Stimulated activated CD8-positive, alpha-beta memory T cell treated with anti-CD3 and anti-CD28 coated beads, Interleukin-15, amount 100 ng/mL, for 24 hours (primary cell): ENCODE measurements at places on chromosomes 3 and 15.

GRCh38 chr3:9898467-9899241 is 4.0 kb upstream of the IL17RE start:
- no peak for DNase-seq

GRCh38 chr3:25663347-25663868 is 1.3 kb downstream of the TOP2B start:
- DNase-seq = no peak

DNA sequence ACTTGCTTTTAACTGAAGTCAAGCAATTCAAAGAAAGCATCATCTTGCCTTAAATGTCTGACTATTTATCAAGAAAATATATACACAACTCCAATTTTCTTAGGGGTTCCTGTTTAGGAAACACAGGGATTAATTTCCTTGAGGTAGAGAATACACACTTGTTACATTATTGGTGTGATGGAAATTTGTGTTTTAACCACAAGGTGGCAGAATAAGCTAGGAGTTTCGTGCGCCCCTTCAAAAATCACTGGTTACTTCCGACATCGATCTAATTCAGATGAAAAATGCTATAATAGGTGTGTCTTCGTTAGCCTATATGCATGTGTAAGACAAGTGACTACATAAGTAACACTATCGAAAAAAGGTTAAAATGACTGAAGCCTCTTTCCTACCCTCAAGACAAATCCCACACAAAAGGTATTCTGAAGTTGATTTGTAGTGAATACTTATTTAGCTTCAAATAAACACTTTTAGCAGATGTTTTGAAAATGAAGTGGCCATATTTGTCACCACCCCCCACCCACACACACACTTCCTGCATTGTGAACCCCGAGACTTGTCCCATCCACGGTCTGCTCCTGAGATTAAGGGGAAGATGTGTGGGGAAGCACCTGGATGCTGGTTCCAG is 246.5 kb downstream of the ROBO1 start:
- DNase-seq = no peak

- no peak for DNase-seq
Observed at GRCh38 chr3:72186400-72186855, 401.5 kb upstream of the PROK2 start.

DNA sequence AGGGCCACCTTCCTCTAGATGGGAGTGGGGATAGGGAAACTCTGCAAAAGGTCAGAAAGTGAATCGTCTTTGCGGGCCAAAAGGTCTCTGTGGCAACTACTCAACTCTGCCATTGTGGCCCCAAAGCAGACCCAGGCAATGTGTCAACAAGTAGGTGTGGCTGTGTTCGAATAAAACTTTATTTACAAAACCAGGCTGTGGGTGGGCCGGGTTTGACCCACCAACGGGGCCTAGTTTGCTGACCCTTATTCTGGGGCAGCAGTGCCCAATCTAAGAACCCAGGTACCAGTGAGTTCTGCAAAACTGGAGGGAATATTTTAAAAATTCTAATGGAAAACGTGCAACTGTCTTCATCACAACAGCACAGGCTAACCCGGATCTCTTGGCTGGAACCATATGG is 40.9 kb downstream of the RORA start:
- DNase-seq = no peak

- DNase-seq = no peak
Observed at GRCh38 chr3:133977568-133977967, 52.2 kb downstream of the SLCO2A1 start.

DNA sequence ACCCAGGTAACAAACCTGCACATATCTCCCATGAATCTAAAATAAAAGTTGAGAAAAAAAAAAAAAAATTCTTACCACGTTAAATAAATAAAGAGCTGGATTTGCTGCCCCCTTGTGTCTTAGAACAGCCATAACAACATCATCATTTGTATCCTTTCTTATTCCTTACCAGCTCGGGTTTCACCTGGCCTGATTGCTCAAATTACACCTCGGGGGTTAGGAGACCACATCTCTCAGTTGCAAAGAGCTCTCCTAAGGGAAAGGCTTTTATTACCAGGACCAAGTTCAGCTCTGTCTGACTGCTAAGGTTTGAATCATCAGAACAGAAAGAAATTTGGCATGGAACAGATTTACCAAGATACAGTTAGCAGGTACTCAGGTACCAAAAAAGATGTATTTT is 25.8 kb upstream of the RPL39L start:
- no peak for DNase-seq

- DNase-seq = no peak
Observed at GRCh38 chr3:115704661-115705338, 81.5 kb downstream of the GAP43 start.

- DNase-seq = no peak
Observed at GRCh38 chr15:85129881-85130280, 148.2 kb downstream of the PDE8A start.

DNA sequence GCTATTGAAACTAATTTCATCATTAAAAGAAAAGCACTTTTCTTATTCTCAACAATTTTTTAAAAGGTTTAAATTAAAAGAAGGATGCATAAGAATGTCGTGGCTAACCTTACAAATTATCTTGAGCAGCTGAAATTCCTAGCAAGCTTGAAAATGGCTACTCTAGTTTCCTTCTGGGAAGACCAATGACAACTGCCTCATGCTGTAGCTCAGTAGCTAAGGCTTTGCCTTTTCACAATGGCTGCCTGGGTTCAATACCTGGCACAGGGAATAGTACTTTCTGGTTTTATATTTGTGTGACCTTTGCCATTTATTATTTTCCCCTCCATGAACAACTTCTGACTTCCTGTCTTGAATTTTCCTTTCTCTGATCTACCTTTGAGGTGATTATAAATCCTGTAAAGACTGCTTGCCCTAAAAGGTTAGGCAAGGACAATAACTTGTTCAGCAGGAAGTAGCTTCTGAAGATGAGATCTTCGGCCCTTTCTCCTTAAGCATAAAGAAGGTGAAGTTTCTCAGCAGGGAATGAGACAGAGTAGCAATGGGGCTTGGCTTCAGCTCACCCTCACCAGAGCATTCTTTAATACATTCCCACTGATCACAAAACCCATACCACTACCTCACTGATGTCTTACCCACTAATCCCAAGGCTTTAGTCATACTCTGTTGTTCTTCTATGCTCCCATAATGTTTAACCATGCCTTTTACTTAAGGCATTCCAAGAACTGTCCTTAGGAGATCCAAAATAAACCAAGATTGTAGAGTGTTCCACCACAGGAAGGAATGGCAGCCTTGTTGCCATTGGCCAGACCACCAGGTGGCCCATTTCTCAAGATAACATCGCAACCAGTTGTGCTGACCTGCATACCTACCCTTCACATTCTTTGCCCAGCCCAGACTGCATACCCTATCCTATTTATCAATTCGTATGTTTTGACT is 276.8 kb downstream of the ULK4 start:
- DNase-seq = no peak

- no peak for DNase-seq
Observed at GRCh38 chr15:88647351-88648105, 8.7 kb downstream of the ISG20 start.

GRCh38 chr15:69035205-69035917 is 20.9 kb downstream of the NOX5 start:
- DNase-seq = no peak

DNA sequence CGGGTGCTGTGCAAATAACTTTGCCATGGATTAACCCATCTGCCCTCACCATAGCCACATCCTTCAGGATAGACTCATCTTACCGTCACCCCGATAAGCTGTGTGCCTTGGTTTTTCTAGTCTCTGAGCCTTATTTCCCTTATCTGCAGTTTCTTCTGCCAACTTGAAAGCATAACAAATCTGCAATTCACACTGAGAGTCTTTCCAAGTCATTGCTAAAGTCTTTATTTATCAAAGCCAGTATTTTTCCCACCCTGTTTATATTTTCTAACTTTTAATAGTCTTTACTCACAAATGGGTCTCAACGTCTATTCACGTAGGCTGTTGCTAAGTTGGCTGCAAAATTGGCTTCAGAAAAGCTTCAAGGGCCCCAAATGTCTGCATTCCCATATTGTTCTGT is 61.6 kb upstream of the SUCLG2 start:
- DNase-seq = no peak

DNA sequence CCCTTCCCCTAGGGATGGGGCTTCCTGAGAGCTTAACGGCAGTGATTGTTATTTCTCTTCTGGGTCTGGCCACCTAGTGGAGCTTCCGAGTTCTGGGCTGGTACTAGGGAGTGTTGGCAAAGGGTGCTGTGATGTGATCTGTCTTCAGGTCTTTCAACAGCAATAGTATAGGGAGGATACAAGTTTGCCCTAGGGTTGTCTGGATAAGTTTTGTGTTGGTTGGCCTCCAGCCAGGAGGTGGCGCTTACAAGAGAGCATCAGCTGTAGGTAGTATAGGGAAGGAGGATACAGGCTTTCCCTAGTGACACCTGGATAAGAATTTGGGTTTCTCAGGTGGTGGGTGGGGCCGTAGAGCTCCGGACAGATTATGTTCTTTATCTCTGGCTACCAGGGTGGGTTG is 19.2 kb upstream of the CPOX start:
- no peak for DNase-seq

DNA sequence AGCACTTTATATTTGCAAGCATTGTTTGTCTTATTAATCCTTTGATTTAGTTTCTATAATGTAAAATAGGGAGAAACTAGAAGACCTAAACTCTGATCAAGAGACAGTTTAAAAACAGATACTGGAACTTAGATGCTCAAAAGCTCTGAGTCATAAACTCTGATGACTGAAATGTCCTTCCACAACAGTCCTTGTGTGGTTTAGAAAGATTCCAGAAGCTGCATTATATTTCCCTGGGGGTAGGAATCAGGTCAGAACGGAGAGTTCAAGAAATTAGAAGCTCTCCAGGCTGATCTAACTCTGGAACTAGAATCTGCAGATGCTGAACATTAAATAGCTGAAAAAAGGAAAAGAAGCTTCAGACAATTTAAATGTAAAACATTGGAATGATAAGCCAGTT is 18.3 kb upstream of the ONECUT1 start:
- no peak for DNase-seq

GRCh38 chr3:119238363-119238762 is 2.3 kb downstream of the B4GALT4 start:
- DNase-seq = no peak

DNA sequence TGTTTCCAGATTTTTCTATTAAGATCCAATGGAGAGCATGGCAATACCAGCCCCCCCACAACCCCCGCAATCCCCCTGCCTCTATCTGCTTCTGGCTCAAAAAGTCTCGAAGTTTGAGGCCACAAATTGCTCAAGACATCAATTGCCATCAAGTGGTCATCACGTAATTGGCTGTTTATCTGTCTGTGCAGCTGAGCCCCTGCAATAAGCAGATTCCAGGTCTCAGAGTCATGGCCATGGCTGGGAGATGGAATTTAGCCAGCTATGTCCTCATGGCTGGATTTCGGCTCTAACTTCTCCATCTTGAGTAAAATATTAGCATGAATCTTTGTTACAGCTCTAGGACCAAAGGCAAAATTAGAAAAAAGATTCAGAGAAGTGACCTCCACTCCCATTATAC is 22.7 kb downstream of the SSUH2 start:
- no peak for DNase-seq

DNA sequence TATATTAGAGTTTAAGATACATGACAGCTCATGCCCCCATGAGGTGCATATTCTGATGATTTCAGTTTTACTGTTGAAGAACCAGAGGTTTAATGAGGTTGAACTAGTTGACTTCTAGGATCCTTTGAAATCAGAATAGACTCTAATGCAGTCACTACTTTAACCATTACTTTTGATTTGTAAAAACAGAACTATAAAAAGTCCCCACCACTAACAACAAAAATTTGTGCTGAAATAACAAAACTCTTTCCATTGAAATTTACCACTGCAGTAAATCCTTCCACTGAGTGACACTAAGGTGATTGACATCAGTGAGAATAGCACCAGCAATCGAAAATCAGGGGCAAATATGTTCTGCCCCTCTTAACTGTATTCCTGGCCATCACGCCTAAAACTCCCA is 214.1 kb downstream of the SHQ1 start:
- DNase-seq = no peak

DNA sequence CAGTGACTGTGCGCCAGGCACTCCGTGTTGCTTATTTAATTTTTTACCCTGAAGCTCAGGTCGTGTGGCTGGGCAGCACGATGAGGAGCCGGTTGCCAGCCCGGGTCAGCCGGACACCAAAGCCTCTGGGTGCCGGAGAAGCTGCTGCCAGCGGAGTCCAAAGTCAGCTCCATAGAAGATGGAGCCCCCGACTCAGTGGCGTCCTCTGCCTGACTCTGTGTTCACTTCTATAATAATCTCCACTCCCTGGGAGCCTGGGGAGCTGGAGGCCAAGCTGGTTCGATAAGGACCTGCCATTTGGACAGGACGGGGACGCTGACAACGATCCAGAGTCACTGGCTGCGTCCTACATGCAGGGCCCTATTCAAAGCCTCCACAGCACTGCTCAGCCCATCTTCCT is 78.6 kb downstream of the VGLL4 start:
- no peak for DNase-seq

DNA sequence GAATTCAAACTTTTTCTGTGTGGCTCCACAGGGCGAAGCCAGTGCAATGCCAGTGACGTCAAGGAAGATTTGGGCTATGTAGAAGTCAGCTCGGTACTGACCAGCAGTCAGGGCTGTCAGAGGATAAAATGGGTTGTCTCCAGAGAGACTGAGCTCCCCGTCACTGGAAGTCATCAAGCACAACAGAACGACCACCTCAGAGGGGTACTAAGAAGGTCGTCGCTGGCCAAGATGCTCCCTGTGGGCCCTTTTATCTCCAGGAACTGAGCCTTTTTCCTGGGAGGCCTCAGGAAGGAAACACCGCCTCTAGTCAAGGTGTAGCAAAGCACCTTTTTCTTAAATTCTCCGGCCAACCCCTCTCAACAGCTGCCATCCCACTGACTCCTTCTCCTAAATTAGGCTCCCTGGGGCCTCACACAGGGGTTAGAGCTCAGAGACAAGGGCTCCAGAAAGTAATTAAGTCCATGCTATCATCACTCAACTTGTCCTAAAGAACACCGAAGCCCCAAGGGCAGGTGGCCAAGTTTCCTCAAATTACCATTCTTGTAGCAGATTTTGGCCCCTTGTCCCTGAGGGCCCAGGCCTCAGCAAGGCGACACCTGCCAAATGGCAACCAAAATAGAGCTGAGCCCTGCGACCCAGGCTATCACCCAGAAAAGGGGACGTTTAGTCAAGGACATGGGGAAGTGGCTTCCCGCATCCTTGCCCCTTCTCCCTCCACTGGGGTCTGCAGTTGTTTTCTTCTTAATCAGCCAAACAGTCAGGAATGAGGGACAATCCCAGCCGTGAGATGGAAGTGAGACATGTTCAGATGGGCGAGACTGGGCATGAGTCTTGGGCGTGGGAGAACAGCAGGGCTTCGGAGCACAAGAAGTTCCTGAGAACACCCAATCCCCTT is 48.0 kb downstream of the SSUH2 start:
- no peak for DNase-seq

DNA sequence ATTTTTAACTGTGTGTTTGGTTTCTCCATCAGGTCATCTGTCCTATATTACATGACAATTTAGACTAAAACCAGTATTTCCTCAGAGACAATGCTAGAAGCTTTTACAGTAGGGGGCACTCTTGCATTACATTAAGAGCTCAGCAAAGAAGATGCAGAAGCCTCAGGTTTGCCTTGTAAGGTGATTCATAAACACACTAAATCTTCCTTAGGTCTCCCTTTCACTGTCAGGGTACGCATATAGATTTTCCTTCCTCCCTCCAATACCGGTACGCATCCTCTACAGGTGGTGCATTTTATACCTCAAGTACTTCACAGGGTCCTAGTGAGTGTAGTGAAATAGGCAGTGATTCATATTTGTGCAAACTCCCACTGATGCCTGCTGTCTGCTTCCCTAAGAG is 46.5 kb downstream of the CD86 start:
- DNase-seq = no peak

- no peak for DNase-seq
Observed at GRCh38 chr3:196694941-196695848, 16.9 kb downstream of the CEP19 start.
